ENCODE measurements at places on chromosomes 12 and 14. TPM values are rescaled to one million over a fixed set of nuclear protein-coding genes. Genes with fewer than 3 reads are reported as not detected.

DNA sequence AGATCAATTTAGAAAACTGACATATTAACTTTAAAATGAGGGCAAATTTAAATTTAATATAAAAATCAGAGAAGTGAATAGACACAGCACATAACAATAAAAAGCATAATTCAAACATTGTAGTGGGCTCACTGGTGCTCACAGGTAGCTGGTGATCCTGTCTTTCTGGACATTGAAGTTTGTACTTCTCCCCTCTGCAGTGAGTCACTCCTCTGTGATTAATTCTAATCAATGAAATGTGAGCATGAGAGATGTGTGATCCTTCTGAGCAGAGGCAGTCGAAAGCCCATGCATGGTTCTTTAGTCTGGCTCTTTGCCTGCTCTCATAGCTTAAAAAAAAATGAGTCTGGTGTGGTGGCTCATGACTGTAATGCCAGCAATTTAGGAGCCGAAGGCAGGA, 59.0 kb upstream of the RERGL start:
- DNase-seq: no peak

The TAS2R14 gene
- polyA plus RNA-seq: 3.0 TPM

DNA sequence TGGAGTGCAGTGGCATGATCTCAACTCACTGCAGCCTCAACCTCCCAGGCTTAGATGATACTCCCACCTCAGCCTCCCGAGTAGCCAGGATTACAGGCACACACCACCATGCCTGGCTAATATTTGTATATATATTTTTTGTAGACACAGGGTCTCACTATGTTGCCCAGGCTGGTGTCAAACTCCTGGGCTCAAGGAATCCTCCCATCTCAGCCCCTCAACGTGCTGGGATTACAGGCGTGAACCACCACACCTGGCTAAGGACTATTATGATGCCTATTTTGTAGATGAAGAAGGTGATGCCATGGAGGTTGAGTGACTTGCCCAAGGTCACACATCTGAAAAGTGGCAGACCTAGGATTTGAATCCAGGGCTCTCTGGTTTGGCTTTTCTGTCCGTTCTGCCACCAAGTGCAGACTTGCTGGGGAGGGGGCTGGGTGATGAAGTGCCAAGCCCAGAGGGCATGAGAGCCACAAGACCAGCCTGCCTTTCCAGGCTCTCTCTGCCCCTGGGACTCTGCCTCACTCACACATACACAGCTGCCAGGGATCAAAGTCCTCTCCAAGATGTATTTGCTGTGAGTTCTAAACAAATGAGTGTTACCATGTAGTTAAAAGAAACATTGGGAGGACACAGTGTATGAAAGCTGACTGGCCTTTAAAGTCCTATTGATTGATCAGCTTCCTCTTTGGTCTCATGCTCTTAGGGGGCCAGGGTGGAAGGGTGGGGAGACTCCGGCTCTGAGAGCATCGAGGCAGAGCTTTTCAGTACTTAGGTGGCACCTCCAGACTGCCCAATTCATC, 21.3 kb upstream of the RBM19 start:
- DNase-seq: no peak

GRCh38 chr14:103625356-103626095, 3.5 kb upstream of the KLC1 start:
- no peak for DNase-seq

The KCNJ8 gene
- 22.9 TPM for polyA plus RNA-seq

DNA sequence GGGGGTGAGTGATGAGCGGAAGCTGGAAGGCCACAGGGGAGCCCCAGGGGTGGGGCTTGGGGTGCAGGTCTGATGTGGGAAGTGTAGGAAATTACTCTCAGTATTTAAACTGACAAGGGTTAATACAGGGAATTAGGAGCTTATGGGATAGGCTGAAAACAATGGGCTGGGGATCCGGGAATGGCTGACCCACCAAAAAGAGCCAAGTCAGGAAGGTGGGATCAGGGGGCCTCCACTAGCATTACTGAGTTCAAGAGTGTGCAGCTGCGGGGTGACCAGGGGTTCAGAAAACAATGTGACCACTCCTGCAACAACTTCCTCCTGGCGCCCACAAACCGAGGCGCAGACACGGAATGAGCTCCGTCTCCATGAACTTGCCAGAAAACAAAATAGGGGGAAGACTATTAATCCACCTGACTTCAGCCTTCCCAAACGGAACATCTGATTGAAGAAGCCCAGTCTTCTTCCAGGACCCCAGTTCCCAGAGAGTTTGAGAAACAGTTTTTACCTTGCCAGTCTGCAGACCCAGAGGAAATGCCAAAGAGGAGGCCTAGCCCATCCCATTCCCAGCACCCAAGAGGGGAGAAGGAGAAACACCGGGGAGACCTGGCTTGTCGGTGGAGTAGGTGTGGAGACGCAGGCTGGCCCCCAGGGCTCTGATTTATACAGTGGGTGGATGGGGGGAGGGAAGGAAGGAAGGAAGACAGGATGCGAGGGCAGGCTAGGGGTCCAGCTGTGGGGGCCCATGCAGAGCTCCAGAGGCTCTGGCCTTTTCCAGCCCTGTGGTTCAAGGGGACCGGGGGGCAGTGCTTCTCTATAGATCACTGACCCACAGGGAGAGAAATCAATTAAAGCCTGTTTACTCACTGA, 16.5 kb upstream of the YY1 start:
- no peak for DNase-seq

GRCh38 chr12:4289231-4289878, 15.8 kb downstream of the CCND2 start:
- DNase-seq: no peak

DNA sequence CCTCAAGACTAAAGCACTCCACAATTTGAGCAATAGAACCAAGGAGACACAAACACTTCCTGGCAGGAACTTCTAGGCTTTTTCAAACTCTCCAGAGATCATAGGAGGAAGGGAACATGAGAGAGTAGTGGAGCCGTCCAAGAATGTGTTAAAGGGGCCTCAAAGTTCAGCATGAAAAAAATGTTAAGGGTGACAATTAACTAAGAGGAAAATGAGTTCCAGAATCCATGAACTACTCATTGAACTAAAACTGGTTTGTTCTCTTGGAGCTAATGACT, 122.0 kb downstream of the WIF1 start:
- no peak for DNase-seq

DNA sequence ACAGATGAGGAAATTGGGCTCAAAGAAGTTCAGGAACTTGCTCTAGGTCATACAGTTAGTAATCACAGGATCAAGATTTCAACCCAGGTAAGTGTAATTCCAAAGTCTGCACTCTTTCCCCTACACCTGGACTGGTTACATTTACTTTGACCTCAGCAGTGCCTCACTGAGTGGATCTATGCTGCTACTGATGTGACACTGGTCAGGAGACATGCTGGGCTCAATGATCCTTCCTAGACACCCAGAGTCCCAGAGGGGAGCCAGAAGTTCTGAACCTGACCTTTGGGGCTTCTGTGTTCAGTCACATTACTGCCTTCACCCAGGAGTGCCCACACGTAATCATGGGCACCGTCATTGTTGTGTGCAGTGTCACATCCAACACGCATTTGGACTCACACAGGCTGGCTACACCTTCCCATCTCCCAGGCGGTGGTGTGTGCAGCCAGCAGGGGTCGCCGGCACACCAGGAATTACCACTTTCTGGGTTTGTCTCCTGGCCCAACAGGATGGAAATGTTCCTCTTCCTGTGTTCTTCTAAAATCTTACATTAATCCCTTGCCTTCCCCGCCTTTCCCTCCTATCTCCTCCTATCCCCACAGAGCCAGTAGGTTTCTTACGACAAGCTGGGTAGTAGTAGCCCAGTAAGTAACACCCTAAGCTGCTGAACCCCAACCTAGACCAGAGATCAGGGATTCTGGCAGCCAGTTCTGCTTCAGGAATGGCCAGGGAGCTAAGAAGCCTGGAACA, 25.6 kb downstream of the CALCOCO1 start:
- no peak for DNase-seq

- DNase-seq: no peak
Measured at GRCh38 chr14:100292301-100292775, 13.9 kb downstream of the SLC25A29 start.

The DEGS2 gene
- 4.3 TPM for polyA plus RNA-seq

- DNase-seq: no peak
Measured at GRCh38 chr14:39704594-39704993, 272.4 kb upstream of the FBXO33 start.

- no peak for DNase-seq
Measured at GRCh38 chr12:33828326-33828725, 194.0 kb upstream of the ALG10 start.

The PPP4R3A gene
- polyA plus RNA-seq: 124 TPM

GRCh38 chr12:122990961-122991622, 10.6 kb downstream of the ARL6IP4 start:
- no peak for DNase-seq

- DNase-seq: no peak
Measured at GRCh38 chr12:60834806-60835205, 1239.0 kb downstream of the SLC16A7 start.

- DNase-seq: no peak
Measured at GRCh38 chr14:73802431-73803188, 49.0 kb upstream of the PTGR2 start.

- no peak for DNase-seq
Measured at GRCh38 chr12:90905691-90906370, 49.1 kb downstream of the CCER1 start.

DNA sequence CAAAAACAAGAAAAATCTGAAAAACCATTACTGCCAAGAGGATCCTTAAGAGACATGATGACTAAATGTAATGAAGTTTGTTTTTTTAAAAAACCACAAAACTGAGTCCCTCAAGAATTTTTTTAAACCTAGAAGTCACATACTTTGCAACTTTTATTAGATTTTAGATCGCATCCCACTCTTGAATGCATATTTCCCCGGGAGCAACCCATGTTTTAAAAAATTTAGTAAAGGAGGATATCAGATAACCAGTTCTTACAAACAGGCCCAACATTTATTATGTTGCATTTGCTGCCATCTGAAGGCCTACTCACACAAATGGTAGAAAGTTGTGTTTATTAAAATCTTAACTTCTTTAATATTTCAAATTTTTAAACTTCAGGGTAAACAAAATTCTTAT, 44.3 kb upstream of the CCT2 start:
- DNase-seq: no peak

GRCh38 chr12:106861984-106862916, 87.8 kb downstream of the RIC8B start:
- DNase-seq: no peak

DNA sequence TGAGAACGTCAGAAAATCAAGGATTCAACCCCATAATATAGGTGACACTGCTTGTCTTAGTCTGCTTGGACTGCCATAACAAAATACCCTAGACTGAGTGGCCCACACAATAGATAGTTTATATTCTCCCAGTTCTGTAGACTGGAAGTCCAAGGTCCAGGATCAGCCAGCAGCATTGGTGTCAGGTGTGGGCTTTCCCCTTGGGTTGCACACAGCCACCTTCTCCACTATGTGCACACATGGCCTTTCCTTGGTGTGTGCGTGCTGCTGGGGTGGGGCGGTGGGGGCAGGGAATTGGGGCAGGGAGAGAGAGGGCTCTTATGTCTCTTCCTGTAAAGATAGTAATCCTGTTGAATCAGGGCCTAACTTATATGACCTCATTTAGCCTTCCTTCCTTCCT, 106.4 kb downstream of the SLC25A47 start:
- no peak for DNase-seq

DNA sequence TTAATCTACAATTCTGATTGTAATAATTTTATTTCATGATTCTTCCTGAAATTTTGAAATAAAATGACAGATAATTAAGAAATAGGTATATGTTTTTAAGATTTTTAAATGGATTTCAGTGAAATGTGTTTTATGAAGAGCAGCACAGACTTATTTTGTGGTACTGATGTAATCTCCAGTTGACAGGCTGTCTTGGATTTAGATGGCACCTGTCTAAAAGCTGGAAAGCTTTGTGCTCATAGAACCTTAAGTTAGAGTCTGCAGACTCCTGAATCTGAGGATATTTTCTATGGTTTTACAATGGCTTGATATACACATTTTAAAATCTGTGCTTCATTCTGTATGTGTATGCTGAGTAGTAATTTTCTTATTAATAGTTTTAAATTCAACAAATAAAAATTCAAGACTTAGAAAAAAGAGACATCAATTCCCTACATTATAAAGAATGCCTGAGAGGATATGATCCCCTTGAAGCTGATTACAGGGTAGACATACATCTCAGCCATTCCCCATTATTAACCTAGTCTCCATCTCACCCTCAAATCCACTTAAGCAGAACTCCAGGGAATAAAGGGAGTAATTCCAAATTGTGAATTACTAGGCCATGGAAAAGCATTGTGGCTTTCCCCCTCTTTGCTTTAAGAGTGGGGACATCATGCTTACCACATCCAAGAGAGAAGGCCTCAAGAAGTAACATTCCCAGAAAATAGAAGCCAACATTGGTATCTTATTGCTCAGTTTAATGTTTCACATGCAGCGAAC, 33.7 kb upstream of the ACSS3 start:
- no peak for DNase-seq

GRCh38 chr14:85363358-85363757, 166.6 kb upstream of the FLRT2 start:
- DNase-seq: no peak

DNA sequence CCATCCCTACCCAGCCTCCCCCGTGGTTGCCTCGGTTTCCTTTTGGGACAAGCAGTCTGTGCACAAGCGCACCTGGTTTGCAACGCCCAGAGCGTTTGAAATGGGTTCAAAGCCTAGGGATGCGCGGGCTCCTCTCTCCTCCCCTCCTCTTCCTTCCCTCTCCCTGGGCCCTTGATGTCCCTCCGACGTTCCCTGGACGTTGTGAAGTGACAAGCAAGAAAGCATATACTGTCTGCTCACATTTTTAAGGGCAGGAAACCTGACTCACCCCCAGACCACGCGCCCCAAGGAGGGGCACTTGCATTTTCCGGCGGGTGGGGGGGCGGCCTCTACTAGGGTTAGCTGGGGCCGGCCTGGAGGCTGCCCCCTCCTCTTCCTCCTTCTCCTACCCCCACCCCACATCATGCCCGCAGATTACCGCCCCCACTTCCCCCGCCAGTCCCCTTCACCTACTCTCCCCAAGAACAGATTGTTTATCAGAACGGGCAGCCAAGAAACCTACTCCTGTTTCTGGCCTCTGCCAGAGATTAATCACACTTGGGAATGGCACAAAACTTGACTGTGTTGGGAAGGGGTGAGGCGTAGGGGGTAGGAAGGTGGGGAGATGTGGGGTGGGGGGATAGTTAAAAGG, 9.5 kb upstream of the IRF2BPL start:
- DNase-seq: no peak

The TRHDE gene
- polyA plus RNA-seq: 23.0 TPM

The PLA2G1B gene
- 0.86 TPM for polyA plus RNA-seq

- DNase-seq: no peak
Measured at GRCh38 chr12:26435069-26435404, 239.7 kb downstream of the SSPN start.

DNA sequence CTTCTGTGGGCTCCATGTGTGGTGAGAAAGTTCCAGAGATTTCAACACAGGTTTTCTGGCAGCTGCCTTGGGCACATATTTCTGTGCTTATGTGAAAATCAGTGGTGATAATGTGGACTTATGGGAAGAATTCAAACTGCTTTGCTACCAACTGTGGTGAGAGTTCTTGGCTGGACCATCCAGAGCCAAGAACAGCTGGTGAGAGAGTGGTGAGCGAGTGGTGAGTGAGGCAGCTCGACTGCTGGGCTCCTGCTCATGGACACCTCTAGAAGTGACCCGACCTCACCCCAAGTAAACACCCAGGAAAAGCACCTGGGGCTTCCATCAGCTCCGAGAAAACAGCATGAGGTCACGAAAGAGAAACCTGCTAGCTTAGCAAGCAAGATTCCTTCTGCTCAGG, 106.4 kb downstream of the PIWIL1 start:
- DNase-seq: no peak

- peak; percentile 41 for DNase-seq
Measured at GRCh38 chr14:67666750-67667449, 7.5 kb downstream of the VTI1B start.

- DNase-seq: no peak
Measured at GRCh38 chr12:105928436-105928835, 210.3 kb downstream of the NUAK1 start.

- no peak for DNase-seq
Measured at GRCh38 chr12:53750812-53751335, 905 bp downstream of the CISTR start.
